ENCODE measurements at places on chromosomes 11 and 22. TPM values are rescaled to one million over a fixed set of nuclear protein-coding genes. Genes with fewer than 3 reads are reported as not detected.

GRCh38 chr11:44190883-44191230, 95.4 kb downstream of the EXT2 start:
- H3K27ac ChIP-seq: no peak overlapping the region
- DNase-seq: no peak
- no peaks in the 10 kb centered on the region for H3K27me3 ChIP-seq
- peaks cover 53% of the 10 kb centered on the region for H3K36me3 ChIP-seq
- peaks cover 37% of the 10 kb centered on the region for H3K4me1 ChIP-seq

DNA sequence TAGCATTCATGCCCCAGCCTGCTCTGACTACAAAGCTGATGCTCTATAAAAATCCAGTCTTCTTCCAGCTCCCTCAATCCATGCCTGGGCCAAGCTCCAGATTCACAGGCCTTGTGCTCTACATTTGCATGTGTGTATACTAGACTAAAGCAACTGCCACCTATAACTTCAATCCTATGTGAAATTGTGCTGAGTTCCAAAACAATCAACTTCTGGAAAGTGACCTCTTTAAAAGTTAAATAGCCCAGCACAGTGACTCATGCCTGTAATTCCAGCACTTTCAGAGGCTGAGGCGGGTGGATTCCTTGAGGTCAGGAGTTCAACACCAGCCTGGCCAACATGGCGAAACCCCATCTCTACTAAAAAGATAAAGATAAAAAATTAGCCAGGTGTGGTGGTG, 114.3 kb upstream of the ZC3H12C start:
- H3K27ac ChIP-seq: no peak overlapping the region
- H3K4me3 ChIP-seq: no peak overlapping the region
- peaks cover 7% of the 10 kb centered on the region for H3K27me3 ChIP-seq
- H3K36me3 ChIP-seq: no peaks in the 10 kb centered on the region
- DNase-seq: no peak

DNA sequence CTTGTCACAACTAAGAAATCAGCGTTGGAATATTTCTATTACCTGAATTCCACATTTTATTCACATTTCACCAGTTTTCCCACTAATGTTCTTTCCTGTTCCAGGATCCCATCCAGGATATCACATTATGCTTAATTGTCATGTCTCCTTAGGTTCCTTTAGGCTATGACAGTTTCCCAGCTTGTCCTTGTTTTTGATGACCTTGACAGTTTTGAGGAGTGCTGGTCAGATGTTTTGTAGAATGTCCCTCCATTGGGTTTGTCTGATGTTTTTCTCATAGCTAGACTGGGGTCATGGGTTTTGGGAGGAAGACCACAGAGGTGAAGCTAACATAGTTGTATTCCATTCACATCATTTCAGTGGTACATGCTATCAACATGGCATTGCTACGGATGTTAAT, 80.8 kb upstream of the HEPHL1 start:
- no peaks in the 10 kb centered on the region for H3K36me3 ChIP-seq
- no peak overlapping the region for H3K4me3 ChIP-seq
- H3K4me1 ChIP-seq: no peaks in the 10 kb centered on the region
- no peak overlapping the region for H3K27ac ChIP-seq
- peaks cover 12% of the 10 kb centered on the region for H3K27me3 ChIP-seq
- DNase-seq: no peak

GRCh38 chr22:42791721-42792452, 65.2 kb downstream of the ARFGAP3 start:
- no peaks in the 10 kb centered on the region for H3K4me1 ChIP-seq
- H3K27me3 ChIP-seq: no peaks in the 10 kb centered on the region
- no peak overlapping the region for H3K27ac ChIP-seq
- no peak overlapping the region for H3K4me3 ChIP-seq

DNA sequence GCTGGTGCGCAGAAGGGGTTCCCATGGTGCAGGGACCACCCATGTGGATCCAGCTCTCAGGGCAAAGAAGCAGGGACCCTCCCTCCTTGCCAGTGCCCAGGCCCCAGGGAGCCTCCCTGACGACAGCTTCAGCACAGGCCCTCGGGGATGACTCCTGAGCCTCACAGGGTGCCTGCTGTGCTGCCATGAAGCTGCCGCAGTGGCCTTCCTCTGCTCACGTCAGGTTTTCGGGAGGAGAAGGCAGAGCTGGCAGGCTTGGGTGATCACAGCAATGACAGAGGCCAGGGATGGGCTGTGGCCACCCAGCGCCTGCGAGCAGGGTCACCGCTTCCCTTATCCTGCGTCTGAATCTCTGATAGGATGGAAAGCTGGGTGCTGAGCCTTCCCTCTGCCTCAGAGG, 276.2 kb downstream of the BRD1 start:
- H3K4me3 ChIP-seq: no peak overlapping the region
- H3K4me1 ChIP-seq: no peaks in the 10 kb centered on the region
- H3K36me3 ChIP-seq: no peaks in the 10 kb centered on the region

- no peaks in the 10 kb centered on the region for H3K36me3 ChIP-seq
- no peak for DNase-seq
- H3K27me3 ChIP-seq: no peaks in the 10 kb centered on the region
- no peaks in the 10 kb centered on the region for H3K4me1 ChIP-seq
- H3K27ac ChIP-seq: no peak overlapping the region
Measured at GRCh38 chr11:44817207-44817949, 90.6 kb downstream of the TSPAN18 start.

DNA sequence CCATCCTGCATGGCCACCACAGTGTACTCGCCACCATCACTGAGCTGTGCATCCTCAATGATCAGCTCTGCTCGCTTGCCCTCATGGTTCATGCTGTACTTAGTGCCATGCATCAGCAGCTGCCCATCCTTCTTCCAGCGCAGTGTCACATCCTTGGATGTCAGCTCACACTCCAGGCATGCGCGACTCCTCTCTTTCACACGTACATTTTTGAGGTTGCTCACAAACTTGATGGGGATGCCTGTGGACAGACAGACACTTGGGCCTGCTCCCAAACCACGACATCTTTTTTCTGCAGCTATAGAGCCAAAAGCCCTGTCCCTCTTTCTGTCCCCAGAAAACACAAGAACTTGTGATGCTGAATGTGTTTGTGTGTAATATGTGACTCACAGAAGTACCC, 10.5 kb downstream of the IGSF22 start:
- H3K27me3 ChIP-seq: no peaks in the 10 kb centered on the region
- H3K4me3 ChIP-seq: no peak overlapping the region
- DNase-seq: no peak
- H3K4me1 ChIP-seq: no peaks in the 10 kb centered on the region

GRCh38 chr11:40401132-40401853, 1058.2 kb downstream of the LRRC4C start:
- DNase-seq: no peak
- no peaks in the 10 kb centered on the region for H3K27me3 ChIP-seq
- H3K36me3 ChIP-seq: no peaks in the 10 kb centered on the region
- no peak overlapping the region for H3K27ac ChIP-seq

DNA sequence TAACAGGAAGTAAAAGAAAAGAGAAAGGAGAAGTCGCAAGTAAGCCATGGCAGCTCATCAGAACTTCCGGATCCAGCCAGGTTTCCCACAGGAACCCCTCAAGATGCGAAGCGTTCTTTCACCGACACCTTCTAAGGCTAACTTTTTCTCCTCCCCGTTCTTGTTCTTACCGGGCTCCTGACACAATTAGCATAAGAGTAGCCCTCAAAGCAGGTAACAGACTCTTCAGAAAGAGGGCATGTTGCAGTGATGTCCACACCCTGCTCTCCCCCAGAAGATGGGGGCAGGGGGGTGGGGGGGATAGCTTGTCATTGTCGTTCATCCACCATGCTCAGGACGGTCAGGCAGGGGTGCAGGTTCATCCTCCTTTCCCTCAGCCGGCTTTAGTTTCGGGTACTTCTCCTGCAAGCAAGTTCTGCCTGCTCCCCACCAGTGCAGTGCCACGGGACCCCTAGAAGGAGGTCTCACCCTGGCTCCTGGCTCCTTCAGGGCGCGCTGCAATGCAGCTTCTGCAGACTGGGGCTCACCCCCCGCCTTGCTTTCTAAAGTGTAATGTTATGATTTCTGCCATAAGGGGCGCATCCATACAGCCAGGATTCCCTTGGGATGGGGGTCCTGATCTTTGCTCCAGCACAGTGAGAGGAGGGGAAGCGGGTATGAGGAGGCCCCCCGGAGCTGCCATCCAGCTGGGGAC, 2.3 kb downstream of the OPCML start:
- H3K4me3 ChIP-seq: no peak overlapping the region
- H3K4me1 ChIP-seq: no peaks in the 10 kb centered on the region
- H3K27ac ChIP-seq: no peak overlapping the region
- H3K27me3 ChIP-seq: peaks cover 34% of the 10 kb centered on the region

The OR2AG2 gene
- total RNA-seq: 0.14 TPM

The MS4A6A gene
- total RNA-seq: not detected

The MS4A3 gene
- total RNA-seq: not detected

The A4GALT gene
- not detected for total RNA-seq

The FIBIN gene
- total RNA-seq: not detected

The OR8G5 gene
- total RNA-seq: not detected

The SPDYC gene
- total RNA-seq: not detected

The CD3G gene
- total RNA-seq: 146 TPM
